ENCODE measurements at places on chromosomes 7 and 10. TPM values are rescaled to one million over a fixed set of nuclear protein-coding genes. Genes with fewer than 3 reads are reported as not detected.

The PLAC9 gene
- total RNA-seq = not detected

The AOAH gene
- not detected for total RNA-seq

The TSPAN13 gene
- 13.9 TPM for total RNA-seq

The SLC26A5 gene
- not detected for total RNA-seq

The DPP6 gene
- total RNA-seq = not detected

The MRLN gene
- total RNA-seq = not detected

The KBTBD2 gene
- total RNA-seq = 24.3 TPM

The PTPRN2 gene
- total RNA-seq = 0.96 TPM

The PON3 gene
- total RNA-seq = 38.2 TPM

The TDRD1 gene
- not detected for total RNA-seq

The CRHR2 gene
- not detected for total RNA-seq

The MSANTD7 gene
- 11.5 TPM for total RNA-seq

The ACTL6B gene
- not detected for total RNA-seq

The SEMA3C gene
- 62.4 TPM for total RNA-seq

The ZPBP gene
- not detected for total RNA-seq

The RBM20 gene
- 1.3 TPM for total RNA-seq

The AFAP1L2 gene
- 22.9 TPM for total RNA-seq

The RPS24 gene
- 3,161 TPM for total RNA-seq

The IFT22 gene
- 52.9 TPM for total RNA-seq

The PAPOLB gene
- total RNA-seq = not detected

The PSD gene
- total RNA-seq = 0.42 TPM

The UNC5B gene
- total RNA-seq = 0.88 TPM

The SLC29A4 gene
- 16.1 TPM for total RNA-seq

The C7orf57 gene
- total RNA-seq = 0.20 TPM

The MMP21 gene
- not detected for total RNA-seq

The DPYSL4 gene
- total RNA-seq = 18.0 TPM

The SKIDA1 gene
- total RNA-seq = 1.5 TPM

The TLX1 gene
- total RNA-seq = not detected

The EBLN1 gene
- 0.21 TPM for total RNA-seq

The HIF1AN gene
- 19.7 TPM for total RNA-seq

The PDZD7 gene
- 1.4 TPM for total RNA-seq

The ERVW-1 gene
- total RNA-seq = not detected

The SRI gene
- 127 TPM for total RNA-seq

The CYP3A7 gene
- not detected for total RNA-seq

The CPA2 gene
- 0.09 TPM for total RNA-seq

The FAM131B gene
- 0.49 TPM for total RNA-seq

The INSYN2A gene
- total RNA-seq = 1.4 TPM

The STEAP1B gene
- 0.13 TPM for total RNA-seq

The ASAH2B gene
- 4.1 TPM for total RNA-seq

The SH2D4B gene
- total RNA-seq = 0.03 TPM

The CALML5 gene
- total RNA-seq = not detected

The PTF1A gene
- total RNA-seq = not detected

The SMKR1 gene
- total RNA-seq = 11.8 TPM

The MBLAC1 gene
- total RNA-seq = 2.6 TPM

The AKR1E2 gene
- 6.6 TPM for total RNA-seq

The GDF2 gene
- not detected for total RNA-seq

The LIPF gene
- total RNA-seq = not detected

The TMEM270 gene
- not detected for total RNA-seq

The EVX1 gene
- total RNA-seq = not detected

The LRMDA gene
- 4.3 TPM for total RNA-seq

The ABCF2 gene
- total RNA-seq = 67.5 TPM

The EPHA1 gene
- total RNA-seq = not detected

The WEE2 gene
- total RNA-seq = 0.03 TPM

The TMEM225B gene
- total RNA-seq = 1.2 TPM

The SLC35B4 gene
- 34.9 TPM for total RNA-seq

The AGBL3 gene
- 1.1 TPM for total RNA-seq

The OR2A7 gene
- total RNA-seq = not detected

The MACROH2A2 gene
- 27.2 TPM for total RNA-seq

The SHTN1 gene
- total RNA-seq = 24.3 TPM

Measured in A549 treated with CORT108297 at 1 μM for 4 hours (cell line).